ENCODE measurements at places on chromosomes 1 and 21. TPM values are rescaled to one million over a fixed set of nuclear protein-coding genes. Genes with fewer than 3 reads are reported as not detected.

- no peak for DNase-seq
Measured at GRCh38 chr1:209585672-209586071, 2.2 kb downstream of the CAMK1G start.

Gene KRTAP7-1
- not detected for total RNA-seq

DNA sequence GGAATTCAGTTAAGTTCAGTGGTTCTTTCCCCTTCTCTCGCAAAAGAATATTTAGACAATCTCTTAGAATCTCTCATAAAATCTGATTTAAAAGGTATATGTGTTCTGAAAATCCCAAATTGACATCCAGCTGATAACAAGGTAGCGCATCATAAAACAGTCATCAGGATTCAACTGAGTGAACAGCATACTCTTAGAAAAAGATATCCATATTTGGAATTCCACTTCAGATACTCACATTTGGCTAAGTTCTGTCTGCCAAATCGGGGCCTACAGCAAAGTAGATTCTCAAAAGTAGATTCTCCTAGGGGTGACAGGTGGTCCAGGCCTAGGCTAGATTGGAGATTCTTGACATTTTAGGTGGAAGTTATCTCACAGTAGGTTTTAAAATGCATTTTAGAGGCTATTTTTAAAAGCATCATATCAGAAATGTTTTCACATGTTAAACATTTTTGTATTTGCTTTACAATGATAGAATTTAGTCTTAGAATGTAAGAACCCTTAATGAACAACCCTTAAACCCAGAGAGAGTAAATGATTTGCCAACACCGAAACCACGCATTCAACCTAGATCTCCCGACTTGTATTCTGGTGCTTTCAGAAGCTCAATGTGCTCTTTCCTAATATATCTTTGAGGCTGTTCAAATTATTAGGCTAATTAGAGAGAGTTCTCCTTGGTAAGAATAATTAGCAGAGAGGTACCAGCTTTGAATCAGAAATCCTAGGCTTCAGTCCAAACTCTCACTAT, 318.9 kb downstream of the LMO4 start:
- no peak for DNase-seq

Gene PLA2G4A
- total RNA-seq = 14.1 TPM

DNA sequence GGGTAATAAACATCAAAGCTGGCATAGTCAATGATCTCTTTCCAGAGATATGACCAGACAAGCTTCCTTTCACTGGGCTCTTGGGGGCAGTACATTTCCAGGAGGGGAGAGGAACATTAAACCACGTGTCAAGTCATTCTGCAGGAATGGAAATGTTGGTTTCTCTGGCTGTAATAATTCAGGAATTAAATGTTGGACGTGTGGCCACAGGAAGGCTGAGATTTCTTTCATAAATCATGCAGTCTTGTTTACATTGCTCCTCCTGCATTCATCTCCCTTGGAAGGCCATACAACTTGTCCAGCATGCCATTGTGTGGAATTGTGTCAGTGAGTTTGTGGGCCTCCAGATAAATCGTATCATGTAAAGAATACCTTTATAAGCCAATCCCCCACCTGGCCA, 259.2 kb downstream of the ADGRL2 start:
- DNase-seq = no peak

Gene PRPF38B
- 32.0 TPM for total RNA-seq

- DNase-seq = no peak
Measured at GRCh38 chr1:80349218-80349617, 1342.7 kb upstream of the ADGRL4 start.

Gene IGSF9
- 0.13 TPM for total RNA-seq

GRCh38 chr1:33178836-33179439, 2.9 kb downstream of the TRIM62 start:
- DNase-seq = no peak

GRCh38 chr1:168565825-168566224, 10.6 kb upstream of the XCL1 start:
- DNase-seq = no peak

Gene NBPF1
- total RNA-seq = 25.8 TPM

Gene PPP1R8
- 35.3 TPM for total RNA-seq

- no peak for DNase-seq
Measured at GRCh38 chr1:216478238-216478637, 55.0 kb upstream of the USH2A start.

DNA sequence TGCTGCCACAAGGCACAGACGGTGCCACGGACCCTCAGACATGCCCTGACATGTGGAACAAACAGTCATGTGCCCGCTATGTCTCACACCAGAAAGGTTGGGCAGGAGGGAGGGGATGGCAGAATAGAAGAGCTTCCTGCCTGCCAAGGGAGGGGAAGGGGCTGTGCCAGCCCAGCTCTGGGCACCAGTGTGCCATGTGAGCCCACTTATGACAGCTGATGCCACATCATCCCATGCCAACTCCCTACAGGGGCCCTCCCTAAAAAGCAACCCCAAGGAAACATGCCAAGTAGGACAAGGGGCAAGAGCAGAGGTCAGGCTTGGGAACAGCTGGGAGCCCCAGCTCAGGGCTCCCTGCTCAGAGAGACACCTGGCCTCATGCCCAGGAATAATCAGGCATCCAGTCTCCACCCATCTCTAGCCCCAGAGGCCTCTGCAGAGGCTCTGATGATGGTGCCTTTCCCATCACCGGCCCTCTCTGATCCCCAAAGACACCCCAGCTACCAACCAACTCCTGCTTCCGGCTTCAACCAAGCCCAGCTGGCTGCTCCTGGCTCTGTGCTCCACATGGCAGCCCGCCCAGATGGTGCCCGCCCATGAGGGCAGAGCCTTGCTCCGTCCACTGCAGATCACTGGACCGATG, 10.3 kb downstream of the ADGRB2 start:
- DNase-seq = no peak

GRCh38 chr1:184242507-184242943, 144.3 kb upstream of the C1orf21 start:
- DNase-seq = no peak

DNA sequence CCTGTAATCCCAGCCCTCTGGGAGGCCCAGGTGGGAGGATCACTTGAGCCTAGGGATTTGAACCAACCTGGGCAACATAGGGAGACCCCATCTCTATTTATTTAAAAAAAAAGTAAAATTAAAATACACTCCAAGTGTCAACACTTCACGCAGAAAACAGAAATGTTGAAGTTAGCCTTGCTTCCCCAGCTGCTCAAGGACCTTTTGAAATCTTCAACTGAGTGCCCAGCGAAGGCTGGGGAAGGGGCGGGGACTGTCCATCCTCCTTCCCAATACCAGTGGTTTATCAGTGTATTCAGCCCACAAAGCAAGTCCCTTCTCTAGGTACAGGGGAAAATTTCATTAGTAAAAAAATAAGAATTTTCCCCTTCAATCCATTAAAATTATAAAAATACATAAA, 2.2 kb upstream of the DNAJC28 start:
- no peak for DNase-seq

GRCh38 chr1:12168451-12169160, 1.8 kb downstream of the TNFRSF1B start:
- no peak for DNase-seq

DNA sequence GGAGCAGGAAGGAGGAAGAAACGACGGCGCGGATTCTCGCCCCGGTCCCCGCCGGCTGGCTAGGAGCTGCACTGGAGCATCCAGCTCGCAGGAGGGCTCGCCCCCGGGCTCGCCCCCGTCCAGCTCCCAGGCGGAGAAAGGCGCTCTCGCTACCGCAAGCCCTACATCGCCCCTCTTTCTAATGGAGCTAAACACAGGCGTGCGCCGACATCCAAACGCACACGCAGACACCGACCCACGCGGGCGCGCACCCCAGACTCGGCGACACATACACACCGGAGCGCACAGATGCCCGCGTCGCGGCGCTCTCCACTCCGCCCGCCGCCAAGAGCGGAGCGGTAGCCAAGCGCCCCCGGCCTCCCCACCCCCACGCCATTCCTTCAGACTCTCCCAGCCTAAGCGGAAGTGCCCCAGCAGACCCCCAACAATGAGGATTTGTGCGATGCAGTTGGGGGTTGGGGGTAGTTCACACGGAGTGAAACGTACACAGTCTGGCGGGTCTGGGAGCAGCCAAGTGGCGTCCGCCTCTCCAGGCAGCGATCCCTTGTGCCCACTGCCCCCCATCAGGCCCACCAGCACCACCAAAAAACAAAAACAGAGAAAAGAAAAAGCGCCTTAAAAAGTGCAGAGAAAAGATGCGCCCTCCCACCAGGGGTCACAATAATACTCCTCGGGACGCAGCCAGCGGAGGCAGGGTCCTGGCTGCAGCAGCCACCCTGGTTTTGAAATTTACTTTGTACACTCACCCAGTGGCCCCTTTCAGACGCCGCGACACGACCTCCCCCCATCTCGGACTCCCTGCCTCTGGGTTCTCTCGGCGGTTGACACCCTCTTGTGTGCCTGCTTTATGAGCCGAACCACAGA, 1.4 kb downstream of the DAB1 start:
- no peak for DNase-seq

DNA sequence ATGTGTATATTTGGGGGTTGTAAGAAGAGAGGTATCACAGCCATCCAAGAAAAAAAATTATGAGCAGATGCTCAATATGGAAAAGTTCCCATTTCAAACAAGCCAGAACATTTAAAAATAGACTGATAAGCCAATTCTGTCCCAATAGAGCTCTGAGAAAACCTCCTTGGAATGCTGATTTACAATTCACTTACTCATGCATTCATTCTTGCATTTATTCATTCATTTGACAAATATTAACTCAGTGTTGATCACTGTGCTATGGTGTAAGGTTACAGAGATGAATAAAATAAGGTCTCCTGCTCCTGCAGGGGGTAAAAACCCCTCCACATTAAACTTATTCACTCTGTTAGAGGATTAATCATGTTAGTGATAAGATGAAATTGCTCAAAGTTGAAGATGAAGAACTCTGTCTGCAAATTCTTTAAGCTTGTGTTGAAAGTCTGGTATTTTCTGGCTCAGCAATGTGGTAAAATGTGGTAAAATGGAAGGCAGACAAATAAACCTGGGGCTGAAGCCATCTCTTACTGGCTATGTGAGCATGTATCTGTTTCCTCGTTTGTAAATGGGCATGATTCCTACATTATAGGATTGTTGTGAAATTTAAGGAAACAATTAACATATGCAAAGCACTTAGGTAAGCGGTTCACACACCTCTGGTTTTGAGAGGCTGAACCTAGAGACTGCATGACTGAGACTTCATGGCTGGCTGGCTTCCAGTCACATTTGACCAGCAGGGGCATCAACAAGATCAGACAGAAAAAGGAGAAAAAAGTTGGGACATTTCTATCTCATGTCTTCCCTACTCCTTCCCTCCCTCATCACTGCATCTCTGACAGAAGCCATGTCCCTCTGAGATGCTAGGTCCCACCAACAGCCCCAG, 45.0 kb upstream of the DAB1 start:
- DNase-seq = no peak

DNA sequence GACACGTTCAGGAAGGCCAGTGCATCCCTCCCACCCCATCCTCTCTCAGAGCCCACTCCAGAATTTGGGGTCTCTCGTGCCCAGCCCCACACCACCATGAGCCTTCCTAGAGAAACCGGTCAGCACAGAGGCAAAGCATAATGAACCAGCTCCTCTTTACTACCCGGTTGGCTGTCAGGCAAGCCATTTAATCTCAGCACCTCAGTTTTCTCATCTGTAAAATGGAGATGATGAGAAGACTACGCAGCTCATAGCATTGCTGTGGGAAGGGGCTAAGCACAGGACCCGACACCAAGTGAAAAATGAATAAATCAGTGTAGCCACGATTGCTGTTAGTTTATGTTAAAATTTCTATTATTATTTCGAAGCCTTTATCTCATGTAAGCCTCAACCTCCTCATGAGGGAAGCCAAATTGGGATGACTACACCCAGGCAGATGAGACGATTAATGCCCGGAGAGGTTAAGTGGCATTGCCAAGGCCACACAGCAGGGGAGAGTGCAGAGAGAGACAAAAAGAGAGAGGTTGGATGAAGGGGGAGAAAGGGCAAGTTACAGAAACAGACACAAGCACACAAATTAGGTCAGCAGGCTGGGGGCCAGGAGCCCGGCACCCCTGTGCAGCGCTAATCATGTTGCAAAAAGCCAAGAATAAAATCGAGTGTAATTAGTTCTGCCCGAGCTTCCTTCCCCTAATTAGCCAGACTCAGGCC, 25.7 kb downstream of the SDC3 start:
- no peak for DNase-seq

DNA sequence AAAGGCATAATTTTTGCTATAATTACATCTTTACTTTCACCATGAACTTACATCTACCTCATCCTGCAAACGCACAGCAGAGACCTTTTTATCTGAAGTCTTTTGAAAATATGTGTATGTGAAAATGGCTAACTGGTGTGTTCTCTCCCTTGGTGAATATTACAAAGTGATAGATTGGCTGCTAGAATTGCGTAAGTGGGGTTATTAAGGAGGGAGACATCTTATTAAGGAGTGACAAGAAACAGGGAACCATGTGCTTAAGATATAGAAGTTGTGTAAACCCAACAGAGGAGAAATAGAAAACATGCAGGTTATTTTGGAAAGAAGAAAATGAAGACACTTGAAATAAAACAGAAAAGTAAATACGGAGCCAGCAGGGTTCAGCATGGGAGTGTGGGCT, 7.8 kb downstream of the KCNJ15 start:
- no peak for DNase-seq

DNA sequence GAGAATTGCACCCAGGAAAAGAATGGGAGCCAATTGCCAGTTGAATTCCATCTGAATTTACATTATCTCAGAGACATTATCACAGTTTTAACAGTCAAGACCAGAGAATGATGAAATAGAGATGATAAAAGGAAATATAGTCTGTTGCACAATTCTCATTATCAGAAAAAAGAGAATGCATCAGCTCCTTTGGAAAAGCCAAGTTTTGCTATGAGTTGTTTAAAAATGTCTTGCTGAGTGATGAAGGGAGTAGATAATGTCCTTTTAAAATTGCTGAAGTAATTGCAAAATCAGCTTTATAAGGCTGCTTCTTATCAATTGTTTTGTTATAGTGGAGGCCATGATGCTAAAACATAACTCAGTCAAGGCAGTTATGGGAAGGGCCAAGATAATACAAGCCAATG, 37.9 kb upstream of the EEIG2 start:
- DNase-seq = no peak

Gene LCE2A
- total RNA-seq = not detected

Gene MSH4
- total RNA-seq = not detected

GRCh38 chr21:35026617-35027562, 22.2 kb downstream of the RUNX1 start:
- DNase-seq = peak; percentile 91

DNA sequence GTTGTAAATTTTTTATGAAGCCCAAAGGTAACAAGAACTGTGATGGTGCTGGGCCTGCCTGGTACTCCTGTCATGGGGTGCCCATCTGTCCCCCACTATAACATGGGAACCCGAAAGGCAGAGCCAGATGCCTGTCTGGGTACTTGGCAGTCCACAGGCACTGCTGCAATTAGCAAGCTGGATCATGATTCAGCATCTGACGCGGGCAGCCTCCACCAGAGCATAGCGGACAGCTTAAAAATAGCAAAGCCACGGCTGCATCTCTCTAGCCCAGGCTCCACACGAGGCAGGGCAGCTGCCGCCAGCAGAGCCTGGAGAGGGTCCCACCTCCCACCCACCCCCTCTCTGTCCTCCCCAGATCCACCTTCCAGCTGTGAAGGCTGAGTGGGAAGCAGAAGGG, 22.9 kb downstream of the SUSD4 start:
- no peak for DNase-seq

Gene PRRX1
- total RNA-seq = 46.2 TPM

- no peak for DNase-seq
Measured at GRCh38 chr1:232978815-232979214, 28.4 kb downstream of the NTPCR start.

Measured in mesenteric fat pad (tissue), 1 donor.